ENCODE measurements at places on chromosomes 7 and 10. TPM values are rescaled to one million over a fixed set of nuclear protein-coding genes. Genes with fewer than 3 reads are reported as not detected.

- no peak for DNase-seq
Measured at GRCh38 chr10:79107736-79108264, 39.0 kb downstream of the ZMIZ1 start.

GRCh38 chr7:156475179-156475578, 165.4 kb upstream of the RNF32 start:
- no peak for DNase-seq

DNA sequence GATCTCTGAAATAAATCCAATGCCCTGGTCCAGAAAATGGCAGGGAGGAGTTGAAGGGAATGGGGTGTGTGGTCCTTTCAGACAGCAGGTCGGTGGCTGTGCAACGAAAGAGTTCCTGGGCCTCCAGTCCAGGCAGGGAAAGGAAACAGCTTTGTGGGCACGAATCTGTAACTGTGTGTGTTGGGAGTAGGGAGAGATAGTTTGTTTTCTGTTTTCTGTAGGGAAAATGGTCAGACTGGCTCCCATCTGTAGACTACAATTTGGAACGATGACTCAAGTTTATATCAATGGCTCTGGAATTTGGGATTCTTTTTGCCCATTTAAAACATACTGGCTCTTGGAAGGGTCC, 2.6 kb upstream of the HOXA9 start:
- no peak for DNase-seq

DNA sequence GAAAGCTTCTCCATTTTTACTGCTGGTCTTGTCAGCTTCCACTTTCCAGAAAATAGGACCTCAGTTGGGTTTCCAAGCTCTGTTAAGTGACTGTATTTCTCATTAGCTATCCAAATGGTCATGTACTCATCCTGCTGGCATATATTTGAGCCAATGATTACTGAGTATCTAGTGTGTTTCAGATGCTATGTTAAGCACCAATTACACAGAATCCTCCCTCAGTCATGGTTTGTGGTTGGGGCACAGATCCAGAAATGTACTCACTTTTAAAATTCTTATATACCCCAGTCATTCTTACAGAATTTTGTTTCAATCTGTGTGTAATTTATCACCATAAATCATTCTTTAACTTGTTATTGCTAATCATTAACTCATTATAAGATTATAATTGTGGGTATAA, 362.3 kb upstream of the MTPN start:
- no peak for DNase-seq

GRCh38 chr7:107390916-107391315, 78.9 kb upstream of the GPR22 start:
- DNase-seq = no peak

DNA sequence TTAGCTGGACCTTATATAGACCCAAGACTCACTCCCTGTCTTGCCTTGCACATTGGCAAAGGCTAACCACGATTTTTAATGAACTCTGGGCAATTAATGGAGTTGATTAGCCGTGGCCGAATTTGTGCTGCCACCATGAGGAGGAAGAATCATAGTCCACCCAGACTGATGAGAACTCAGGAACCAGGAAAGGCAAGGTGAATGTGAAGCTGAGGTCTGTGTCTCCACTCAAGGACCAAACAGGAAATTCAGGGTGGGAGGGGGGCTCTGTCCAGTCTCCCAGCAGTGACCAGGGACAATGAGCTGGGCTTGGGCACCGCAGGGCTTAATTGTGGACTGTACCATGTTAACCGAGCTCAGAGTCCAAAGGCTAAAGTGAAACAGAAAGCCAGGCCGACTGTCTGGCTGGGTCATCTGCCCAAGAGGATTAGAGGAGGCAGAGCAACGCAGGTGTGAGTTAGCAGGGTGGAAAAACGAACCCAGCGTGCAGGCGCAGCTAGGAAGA, 127.0 kb upstream of the JCAD start:
- peak; percentile 71 for DNase-seq

- no peak for DNase-seq
Measured at GRCh38 chr10:13693783-13694700, 107.3 kb downstream of the PRPF18 start.

DNA sequence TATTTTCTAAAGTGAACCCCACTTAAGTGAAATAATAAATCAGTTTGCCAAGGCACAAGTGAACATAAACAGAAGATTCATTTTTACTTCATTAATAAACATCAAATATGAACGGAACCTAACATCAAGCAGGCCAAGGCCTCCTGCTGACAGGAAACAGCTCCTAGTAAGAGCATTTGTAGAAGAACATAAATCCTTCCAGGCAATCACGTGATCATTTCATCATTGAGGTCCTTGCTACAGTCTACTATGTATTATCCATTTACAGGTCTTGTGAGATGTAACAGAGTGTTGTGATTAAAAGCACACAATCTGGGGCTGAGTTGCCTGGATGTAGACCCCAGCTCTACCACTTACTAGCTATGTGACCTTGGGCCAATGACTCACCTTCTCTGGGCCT, 70.6 kb downstream of the CALD1 start:
- DNase-seq = no peak

GRCh38 chr7:129949292-129950133, 3.2 kb downstream of the UBE2H start:
- DNase-seq = peak; percentile 75

GRCh38 chr7:4154882-4155535, 527.1 kb upstream of the FOXK1 start:
- DNase-seq = no peak

- DNase-seq = peak; percentile 59
Measured at GRCh38 chr10:61974601-61975390, 73.3 kb downstream of the ARID5B start.

GRCh38 chr7:43650457-43651052, 67.6 kb downstream of the STK17A start:
- no peak for DNase-seq

DNA sequence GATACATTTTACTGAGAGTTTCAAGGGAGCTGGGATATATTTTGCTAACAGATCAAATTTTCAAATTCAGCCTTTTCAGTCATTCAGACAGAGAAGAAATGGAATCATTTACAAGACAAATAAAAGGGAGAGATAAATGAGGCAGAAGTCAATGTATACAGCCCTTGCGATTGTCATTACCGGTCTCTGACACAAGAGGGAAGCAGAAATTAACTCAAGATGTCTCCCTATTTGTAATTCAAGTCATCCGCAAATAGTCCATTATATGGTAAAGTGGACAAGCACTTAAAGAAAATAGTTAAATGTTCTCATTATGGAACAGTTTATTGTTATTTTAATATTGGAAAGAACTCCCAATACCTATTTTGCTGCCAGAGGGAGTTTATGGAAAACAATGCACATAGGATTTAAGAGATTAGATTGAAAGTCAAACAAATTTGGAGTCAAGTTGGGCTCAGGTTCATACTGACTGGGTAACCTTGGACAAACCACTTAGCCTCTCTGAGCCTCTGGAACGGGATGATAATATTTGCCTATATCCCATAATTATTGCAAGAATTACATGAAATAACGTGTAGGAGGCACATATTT, 89.3 kb upstream of the PRKCQ start:
- DNase-seq = no peak

GRCh38 chr10:114437473-114438292, 33.4 kb upstream of the AFAP1L2 start:
- no peak for DNase-seq

DNA sequence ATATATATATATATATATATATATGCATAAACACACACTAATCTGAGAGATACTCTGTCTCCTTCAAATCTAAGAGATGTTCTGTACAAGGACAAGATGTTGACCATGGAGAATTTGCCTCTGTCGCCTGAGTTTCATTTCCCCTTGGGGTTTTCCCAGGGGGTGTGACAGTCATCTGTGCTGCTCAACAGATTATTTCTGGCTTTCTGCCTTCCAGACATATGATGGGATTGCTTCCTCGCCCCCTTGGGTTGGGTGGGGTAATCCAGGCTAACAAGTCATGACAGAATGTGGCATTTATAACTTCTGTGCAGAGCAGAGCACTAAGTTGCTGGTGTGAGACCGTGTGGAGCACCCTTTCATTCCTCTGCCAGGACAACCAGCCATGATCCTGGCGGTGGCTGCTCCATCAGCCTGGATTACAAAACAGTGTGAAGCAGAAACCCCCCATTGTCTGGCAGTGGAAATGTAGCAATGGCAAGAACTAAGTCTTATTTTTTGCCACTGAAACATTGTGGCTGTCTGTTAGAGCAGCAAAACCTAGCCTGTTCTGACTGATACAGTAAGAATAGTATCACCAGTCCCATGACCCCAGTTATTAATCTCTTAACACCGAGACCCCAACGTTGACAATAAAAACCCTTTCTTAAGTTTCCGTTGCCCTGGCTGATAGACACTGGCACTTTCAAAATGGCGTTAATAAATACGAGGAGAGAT, 13.7 kb upstream of the USP6NL start:
- DNase-seq = no peak

- DNase-seq = no peak
Measured at GRCh38 chr10:14753441-14753840, 21.3 kb downstream of the FAM107B start.

GRCh38 chr10:75910032-75910431, 478.6 kb downstream of the LRMDA start:
- no peak for DNase-seq

- DNase-seq = no peak
Measured at GRCh38 chr10:96967847-96968246, 135.7 kb downstream of the LCOR start.

DNA sequence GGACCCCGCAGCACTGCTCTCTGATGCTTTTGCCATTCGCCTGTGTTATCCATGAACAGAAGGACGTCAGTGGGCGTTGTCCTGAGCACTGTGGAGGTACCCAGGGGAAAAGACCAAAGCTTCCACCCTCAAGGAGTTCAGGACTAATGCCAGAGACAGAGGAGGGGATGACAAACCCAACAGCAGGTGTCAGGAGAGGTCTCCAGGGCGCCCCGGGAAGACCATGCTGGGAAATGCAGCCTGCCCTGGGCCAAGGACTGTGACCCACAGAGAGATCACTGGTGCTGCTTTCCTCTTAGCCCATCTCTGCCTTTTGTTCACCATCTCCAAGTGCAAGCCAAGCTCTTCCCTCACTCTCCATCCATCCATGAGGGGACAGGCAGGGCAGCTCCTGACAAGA, 166.8 kb upstream of the PFKP start:
- DNase-seq = no peak

Gene PSMC2
- total RNA-seq = 116 TPM

Gene CYP3A4
- 5.2 TPM for total RNA-seq

Gene SPAM1
- total RNA-seq = not detected

Gene ZP3
- total RNA-seq = 3.0 TPM

Gene ADAM22
- total RNA-seq = 0.74 TPM

Gene AQP1
- 247 TPM for total RNA-seq

Gene CH25H
- total RNA-seq = 0.45 TPM

Gene FAM20C
- 19.7 TPM for total RNA-seq

Gene ADARB2
- total RNA-seq = 2.1 TPM

Gene ZNF212
- total RNA-seq = 12.1 TPM

Data from lower leg skin (tissue), 4 donors.